ENCODE measurements at places on chromosomes 2 and 18.

- no peak for DNase-seq
Measured at GRCh38 chr2:28048341-28048740, 157.8 kb downstream of the BABAM2 start.

- DNase-seq, result no peak
Measured at GRCh38 chr2:121355488-121355887, 70.5 kb upstream of the TFCP2L1 start.

DNA sequence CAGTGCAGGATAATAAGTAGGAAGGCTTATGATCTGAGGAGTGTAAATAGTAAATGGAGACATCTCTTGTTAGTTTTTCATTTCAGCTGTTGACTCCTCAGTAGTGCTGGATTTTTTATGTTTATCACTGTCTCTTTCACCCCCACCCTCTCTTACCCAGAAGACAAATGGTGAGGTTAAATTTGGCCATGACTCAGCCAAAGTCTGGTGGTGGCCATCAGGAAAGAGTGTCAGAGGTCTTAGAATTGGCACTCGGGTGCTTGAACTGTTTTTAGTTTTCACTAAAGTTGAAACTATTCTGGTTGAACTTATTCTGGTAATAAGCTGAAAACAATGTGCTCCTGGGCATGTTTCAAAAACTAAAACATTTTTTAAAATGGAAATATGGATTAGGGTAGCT, 123.3 kb downstream of the FHOD3 start:
- DNase-seq, result no peak

DNA sequence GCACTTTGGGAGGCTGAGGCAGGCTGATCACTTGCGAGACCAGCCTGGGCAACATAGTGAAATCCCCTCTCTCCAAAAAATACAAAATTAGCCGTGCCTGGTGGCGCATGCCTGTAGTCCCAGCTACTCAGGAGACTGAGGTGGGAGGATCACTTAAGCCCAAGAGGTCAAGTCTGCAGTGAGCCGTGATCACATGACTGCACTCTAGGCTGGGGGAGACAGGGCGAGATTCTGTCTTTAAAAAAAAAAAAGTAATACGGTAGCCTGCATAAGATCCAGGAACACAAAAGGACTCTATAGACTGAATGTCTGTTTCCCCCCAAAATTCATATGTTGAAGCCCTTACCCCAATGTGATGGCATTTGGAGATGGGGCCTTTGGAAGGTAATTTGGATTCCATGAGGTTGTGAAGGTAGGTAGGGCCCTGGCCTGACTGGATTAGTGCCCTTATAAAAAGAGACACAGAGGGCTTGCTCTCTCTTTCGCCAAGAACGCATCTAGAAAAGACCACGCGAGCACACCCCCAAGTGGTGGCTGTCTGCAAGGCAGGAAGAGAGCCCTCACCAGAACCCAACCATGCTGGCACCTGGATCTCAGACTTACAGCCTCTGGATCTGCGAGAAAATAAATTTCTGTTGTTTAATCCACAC, 17.0 kb downstream of the MBOAT2 start:
- no peak for DNase-seq

GRCh38 chr18:10057401-10057893, 143.6 kb downstream of the VAPA start:
- DNase-seq, result no peak

- no peak for DNase-seq
Measured at GRCh38 chr2:186683341-186683740, 10.5 kb upstream of the FAM171B start.

DNA sequence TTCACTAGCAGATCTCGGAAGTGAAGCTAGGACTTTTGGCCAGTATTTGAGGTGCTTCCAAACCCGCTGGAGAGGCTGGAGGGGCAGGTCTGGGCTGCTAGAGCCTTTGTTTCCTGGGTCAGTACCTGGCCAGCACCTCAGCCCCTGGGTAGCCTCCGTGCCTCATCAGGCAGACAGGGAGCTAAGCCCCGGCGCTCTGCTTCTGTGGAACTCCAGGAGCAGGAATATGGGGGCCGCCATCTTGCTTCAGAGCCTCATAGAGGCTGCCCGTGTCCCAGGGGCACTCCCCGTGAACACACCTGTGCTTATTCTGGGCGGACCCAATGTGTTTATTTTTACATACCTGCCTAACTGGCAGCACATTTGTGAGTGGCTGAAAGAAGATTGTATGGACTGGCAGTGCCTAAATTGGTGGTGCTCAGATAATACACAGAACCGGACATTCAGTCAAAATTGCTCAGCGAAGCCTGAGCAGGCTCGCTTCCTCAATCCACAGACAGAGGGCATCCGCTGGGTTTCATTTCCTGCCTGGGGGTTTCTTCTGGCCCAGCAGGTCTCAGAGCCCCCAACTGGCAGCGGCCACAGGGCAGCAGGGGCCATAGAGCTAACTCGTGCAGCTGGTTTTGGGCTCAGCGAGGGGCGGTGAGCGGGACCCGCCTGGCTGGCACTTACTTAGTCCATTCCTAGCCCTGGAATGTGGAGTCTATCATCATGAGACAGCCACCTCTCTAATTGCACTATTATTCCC, 176.8 kb upstream of the ALKAL2 start:
- DNase-seq, result no peak

DNA sequence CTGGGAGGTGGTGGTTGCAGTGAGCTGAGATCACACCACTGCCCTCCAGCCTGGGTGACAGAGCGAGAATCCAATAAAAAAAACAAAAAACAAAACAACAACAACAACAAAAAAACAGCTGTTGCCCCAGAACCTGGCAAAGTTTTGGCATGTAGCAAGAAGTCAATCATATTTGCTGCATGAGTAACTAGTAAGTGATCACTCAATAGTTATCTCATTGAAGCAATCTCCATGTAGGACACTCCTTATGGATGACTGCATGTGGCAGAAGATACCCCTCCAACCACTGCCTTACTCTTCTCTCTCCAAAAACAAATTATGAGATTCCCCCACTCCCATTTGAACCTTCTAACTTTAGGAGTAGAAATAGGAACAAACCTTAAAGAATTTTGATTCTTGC, 113.7 kb downstream of the TTC27 start:
- no peak for DNase-seq

GRCh38 chr2:25504266-25504665, 162.5 kb upstream of the DNMT3A start:
- DNase-seq, result no peak
